ENCODE measurements at places on chromosomes 11 and 22.

DNA sequence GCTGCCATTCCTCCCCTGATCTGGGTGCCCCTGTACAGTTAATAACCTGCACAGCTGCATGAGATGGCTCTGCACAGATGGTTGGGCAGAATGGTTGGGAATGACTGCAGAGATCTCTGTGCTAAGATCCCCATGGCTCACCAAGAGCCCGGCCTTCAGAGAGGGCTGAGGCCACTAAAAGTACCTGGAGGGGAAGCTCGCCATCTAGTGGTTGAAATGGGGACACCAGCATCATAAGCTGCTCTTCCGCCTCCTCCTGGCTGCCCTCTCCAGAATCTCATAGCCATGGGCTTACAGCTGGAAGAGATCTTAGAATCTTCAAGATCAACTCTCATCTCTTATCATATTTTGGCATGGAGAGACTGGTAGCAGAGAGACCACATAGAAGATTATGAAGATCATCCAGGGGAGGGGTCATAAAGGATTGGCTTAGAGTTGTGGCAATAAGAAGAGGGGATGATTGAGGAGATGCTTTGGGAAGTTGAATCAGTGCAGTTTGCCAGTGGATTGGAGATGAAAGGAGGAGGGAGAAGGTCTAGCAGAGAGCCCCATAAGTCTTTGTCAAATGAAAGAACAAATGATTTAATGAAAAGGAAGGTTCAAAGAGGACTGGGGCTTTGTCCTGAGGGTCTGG lies 22.0 kb upstream of the TLCD5 start:
- DNase-seq: peak; percentile 23

- DNase-seq: no peak
Measured at GRCh38 chr11:131491503-131491902, 121.1 kb downstream of the NTM start.

DNA sequence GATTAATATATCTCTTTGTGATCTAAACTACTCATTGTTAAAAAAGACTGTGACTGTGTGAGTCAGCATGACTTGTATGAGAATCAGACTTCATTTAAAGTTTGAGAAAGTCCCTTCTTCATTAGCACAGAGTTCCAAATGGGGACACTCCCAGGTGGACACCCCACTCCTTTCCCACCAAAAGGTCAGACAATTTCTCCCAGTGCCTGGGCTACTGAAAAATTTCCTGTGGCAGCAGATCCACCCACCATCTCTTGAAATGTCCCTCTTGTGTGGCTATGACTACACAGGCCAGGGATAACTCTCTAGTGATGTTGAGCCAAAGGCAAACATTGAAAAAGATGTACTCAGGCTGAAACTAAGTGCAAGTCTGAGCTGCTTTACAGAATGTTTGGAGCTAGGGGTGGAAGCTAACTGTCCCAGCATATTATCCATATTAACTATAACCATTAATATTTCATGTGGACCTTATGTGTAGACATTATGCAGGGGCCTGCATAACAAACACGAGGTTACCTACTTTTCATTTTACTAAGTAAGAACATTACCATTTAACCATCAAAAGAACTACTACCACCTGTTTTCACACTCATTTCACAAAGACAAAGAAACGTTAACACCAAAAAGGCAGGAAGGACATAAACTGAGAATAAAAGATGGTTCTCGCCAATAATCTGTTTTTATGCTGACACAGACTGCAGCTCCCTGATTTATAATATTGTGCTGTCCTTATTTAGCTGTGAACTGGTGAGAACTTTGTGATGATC lies 44.8 kb downstream of the MMP20 start:
- DNase-seq: no peak

DNA sequence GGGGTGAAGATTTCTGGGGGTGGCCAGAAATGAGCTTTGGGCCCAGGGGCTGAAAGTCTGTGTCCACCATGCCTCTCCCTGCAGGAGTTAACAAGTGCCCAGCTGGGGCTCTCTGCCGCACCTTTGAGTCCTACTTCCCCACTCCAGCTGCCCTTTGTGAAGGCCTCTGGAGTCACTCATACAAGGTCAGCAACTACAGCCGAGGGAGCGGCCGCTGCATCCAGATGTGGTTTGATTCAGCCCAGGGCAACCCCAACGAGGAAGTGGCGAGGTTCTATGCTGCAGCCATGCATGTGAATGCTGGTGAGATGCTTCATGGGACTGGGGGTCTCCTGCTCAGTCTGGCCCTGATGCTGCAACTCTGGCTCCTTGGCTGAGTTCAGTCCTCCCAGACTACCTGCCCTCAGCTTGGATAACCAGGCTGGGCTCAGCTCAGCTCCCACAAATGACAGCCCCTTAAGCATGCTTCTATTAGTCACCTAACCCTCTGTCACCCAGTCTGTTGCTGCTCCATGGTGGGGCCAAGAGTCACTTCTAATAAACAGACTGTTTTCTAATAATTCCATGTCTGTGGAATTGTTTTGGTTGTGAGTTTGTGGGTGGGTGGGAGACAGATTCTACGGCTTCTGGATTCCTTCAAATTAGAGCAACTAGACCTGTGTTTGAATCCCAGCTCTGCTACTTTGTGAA lies 3.0 kb upstream of the INPPL1 start:
- DNase-seq: no peak

DNA sequence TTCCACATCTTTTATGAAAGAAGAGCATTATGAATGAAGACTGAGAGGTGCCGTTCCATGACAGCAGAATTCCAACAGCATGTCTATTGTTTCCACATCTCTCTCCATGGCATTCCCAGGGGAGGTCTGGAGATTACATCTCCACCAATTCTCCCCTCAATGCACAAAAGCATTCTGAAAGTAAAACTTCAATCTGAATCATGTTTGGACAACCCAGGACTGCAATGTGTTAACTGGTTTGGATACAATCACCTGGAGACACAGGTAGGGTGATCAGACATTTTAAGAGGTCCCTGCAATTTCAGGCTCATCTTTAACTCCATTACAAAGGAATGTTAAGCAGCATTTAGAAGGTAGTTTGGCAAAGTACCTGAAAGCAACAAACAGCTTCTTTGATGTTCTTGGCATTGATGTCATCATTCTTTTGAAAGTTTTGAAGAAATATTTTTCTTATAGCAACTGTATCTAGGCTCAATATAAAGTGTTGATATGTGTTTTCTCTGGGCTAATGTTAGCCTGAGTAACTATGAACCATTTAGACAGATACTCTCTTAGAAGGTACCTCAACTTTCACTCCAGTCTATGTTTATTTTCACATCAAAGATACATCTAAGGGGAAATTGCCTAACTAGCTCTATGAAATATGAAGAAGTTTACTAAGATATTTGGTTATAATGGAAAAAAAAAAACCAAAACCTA lies 181.4 kb upstream of the MTMR2 start:
- DNase-seq: no peak

GRCh38 chr11:105046898-105047579 lies 1.9 kb upstream of the CARD16 start:
- no peak for DNase-seq

DNA sequence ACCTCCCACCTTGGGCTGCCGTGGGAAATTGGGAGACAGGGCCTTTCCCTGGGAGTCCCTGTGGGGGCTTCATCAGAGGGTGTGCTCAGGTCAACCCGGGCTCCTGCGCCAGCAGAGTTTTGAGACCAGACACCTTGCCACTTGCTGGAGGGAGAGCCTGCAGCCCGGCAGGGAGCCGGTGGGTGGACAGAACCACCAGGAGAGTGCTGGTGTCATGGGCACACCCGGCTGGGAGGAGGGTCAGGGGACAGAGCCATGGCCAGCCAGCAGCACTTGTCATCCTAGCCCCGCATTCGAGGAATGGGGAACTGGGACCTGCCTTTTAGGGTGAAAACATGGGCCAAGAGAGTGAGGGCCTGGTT lies 209.3 kb downstream of the TBC1D22A start:
- no peak for DNase-seq

DNA sequence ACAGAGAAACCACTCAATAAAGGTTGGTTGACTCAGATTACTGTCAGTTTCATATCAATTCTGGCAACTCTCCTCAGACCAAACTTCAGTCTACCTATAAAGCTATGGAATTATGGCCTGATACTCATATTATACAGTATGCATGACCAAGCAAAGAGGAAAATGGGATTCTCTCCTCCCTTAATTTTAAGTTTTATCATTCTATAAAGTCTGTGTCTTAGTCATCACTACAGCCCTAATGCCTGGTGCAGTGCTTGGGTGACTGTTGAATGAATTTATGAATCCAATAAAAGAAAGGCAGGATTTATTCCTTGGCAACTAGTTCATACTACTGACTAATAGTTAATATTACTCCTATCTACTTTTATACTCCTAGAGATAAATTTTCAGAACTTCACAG lies 37.6 kb upstream of the GRAMD1B start:
- DNase-seq: no peak

DNA sequence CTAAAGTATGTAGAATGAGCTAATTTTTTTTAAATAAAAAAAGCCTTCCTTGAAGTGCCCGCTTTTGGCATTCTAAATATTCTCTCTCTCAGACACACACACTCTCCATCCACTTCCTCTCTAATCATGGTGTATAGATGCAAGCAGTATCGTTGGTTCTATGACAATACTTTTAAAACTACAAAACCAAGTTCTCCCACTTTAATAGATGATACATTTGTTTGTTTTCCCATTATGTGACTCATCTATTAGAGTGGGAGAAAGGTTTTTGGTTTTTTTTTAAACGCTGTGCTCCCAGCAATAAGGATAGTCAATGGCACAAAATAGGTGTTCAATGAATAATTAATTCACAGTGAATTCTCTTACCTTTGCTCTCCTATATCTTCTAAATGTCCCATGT lies 44.6 kb downstream of the FZD4 start:
- DNase-seq: no peak

DNA sequence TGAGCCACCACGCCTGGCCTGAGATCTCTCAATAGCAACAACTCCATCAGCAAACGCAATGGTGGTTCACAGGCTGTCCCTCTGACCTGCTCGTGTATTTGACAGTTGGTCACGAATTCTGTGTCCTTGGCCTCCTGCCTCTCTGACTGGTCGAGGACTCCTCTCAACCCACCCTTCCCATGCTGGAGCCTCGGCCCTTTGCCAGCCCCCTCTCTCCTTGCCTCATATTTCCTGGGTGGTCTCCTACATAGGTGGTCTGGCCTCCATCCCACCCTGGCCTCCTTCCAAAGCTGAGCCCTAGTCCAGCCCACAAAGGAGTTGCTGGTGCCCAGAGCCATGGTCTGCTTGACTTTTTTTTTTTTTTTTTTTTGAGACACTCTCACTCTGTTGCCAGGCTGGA lies 11.4 kb upstream of the A4GALT start:
- no peak for DNase-seq

GRCh38 chr11:75022296-75022695 lies 33.6 kb downstream of the NEU3 start:
- no peak for DNase-seq

DNA sequence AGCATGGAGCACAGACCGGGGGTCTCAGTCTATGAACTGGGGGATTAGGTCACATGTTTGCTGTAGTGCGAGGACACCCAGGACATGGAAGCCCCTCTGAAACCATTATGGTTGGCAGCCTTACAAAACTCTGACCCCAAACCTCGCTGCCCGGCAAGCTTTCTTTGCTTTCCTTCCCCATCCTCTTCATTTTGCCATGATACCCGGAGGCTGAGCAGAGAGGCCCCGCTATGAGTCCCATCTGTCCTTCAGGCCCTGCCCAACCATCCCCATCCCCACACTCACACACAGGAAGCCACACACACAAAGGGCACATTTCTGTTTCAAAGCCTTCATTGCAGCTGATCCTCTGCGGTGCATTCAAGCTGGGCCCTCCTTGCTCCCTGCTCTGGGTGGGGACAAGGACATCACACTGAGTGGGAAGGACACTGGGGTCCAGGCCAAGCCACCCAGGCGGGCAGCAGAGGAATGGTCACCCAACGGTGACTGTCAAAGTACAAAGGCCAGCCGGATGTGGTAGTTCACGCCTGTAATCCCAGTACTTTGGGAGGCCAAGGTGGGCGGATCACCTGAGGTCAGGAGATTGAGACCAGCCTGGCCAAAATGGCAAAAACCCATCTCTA lies 176.5 kb downstream of the CTTN start:
- no peak for DNase-seq

- peak; percentile 47 for DNase-seq
Measured at GRCh38 chr11:75031771-75032549, 43.2 kb downstream of the NEU3 start.

GRCh38 chr11:120198787-120199469 lies 11.9 kb upstream of the OAF start:
- DNase-seq: no peak

GRCh38 chr11:112292785-112293407 lies 32.2 kb upstream of the PLET1 start:
- DNase-seq: no peak

DNA sequence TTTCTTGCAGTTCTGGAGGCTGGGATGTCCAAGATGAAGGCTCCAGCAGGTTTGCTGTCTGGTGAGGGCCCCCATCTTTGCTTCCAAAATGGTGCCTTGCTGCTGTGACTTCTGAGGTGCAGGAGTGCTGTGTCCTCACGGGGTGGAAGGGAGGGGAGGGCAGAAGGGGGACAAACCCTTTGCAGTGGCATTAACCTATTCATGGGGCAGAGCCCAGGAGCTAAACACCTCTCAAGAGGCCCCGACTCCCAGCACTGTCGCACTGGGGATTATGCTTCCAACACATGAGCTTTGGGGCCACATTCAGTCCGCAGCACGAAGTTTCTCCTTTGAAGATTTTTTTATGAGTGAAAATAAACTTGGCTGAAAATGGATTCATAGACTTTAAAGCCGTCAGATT lies 25.5 kb upstream of the OSBPL5 start:
- DNase-seq: no peak

- no peak for DNase-seq
Measured at GRCh38 chr11:59427068-59427382, 812 bp upstream of the OR5A2 start.

- no peak for DNase-seq
Measured at GRCh38 chr22:23511627-23512347, 68.3 kb downstream of the IGLL1 start.

GRCh38 chr11:27968461-27968860 lies 139.5 kb downstream of the KIF18A start:
- no peak for DNase-seq

- no peak for DNase-seq
Measured at GRCh38 chr11:44125598-44125997, 30.1 kb downstream of the EXT2 start.

- DNase-seq: no peak
Measured at GRCh38 chr11:99260696-99261095, 239.9 kb downstream of the CNTN5 start.

DNA sequence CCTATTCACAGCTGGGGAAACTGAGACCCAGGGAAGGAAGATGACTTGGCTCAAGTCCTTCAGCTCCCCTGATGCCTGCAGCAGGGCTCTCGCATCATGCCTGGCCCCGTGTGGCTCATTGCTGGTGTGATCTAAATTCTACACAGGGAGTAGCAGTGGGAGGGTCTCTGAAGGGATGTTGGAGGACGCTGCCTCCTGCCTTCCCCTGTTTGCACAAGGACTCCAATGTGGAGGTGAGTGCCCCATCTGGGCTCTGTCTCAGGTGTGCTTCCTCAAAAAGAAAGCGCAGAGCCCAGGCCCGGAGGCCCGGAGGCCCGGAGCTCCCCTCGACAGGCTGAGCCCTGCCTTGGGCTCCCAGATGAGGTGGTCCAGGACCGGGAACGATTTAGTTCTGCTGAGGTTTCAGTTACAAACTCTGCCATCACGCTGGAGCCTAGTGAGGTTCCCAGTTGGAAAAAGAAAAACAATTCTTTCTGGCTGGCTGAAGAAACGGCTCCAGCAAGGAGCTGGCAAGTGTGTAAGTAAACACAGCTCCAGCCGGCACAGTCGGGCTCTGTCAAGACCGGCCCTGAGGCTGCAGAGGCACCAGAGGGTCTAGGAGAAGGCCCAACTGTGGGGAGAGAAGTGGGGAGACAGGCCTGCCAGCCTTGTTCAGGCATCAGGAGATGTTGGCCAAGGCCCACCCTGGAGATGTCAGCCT lies 49.8 kb downstream of the NAT10 start:
- DNase-seq: no peak

Measured in NCI-H1092 treated with DMSO at 0.1 percent for 48 hours (cell line).